WERI-Rb-1 (cell line): ENCODE measurements at places on chromosomes 1 and 21.

GRCh38 chr1:228178737-228179684, 13.4 kb downstream of the IBA57 start:
- DNase-seq: no peak

GRCh38 chr1:230698130-230698529, 15.8 kb downstream of the AGT start:
- no peak for DNase-seq

- DNase-seq: no peak
These were observed 20.8 kb upstream of the IL10 start for GRCh38 chr1:206792939-206793607.

DNA sequence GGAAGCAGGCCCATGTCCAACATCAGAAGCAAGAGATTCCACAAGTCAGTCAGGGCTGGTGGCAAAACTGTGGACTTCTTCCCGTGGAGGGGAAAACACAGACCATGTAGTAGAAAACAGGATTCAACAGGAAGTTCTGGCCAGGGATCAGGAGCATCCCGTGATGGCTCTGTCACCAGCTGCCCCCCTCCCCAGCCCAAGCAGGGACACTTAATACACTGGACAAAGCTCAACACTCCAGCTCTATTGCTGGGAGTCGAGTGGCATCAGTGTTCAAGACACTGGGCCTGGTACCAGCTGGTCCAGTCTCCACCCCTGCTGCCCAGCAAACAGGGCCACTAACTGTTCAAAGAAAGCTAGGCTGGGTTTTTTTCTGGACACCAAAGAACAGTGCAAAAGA, 3.7 kb downstream of the SLC45A3 start:
- peak; percentile 60 for DNase-seq

GRCh38 chr1:33661811-33662454, 189.5 kb downstream of the ZSCAN20 start:
- DNase-seq: no peak

GRCh38 chr1:20376171-20376570, 85.5 kb downstream of the VWA5B1 start:
- no peak for DNase-seq

GRCh38 chr1:154813846-154814505, 56.1 kb downstream of the KCNN3 start:
- no peak for DNase-seq
